Activated T-helper 17 cell treated with anti-CD3 and anti-CD28 coated beads, Interleukin-2, amount 50 U/mL, for 72 hours (primary cell): ENCODE measurements at places on chromosomes 5 and 9.
A peak's percentile ranks its signal among the peaks of the same experiment; 100 is the strongest.

DNA sequence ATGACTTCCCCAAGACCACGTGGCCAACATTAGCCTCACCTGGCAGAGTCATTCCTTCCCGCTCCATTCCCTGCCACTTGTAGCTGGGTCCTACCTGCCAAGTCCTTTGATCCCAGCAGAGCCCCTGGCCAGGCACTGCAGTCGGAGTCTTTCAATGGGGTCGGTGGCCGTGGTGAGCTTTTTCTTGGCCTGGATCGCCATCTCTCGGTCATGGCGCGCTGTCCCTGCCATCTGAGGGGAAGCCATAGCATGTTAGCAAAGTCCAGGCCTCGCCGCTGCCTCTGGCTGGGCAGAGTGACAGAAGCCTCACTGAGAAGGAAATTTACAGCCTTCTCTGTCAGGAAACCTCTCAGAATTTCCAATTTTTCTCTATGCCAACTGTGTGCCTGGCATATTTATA lies 17.5 kb downstream of the CAPSL start:
- no peak for ATAC-seq

GRCh38 chr9:92971121-92971520 lies 23.8 kb downstream of the FGD3 start:
- no peak for ATAC-seq

DNA sequence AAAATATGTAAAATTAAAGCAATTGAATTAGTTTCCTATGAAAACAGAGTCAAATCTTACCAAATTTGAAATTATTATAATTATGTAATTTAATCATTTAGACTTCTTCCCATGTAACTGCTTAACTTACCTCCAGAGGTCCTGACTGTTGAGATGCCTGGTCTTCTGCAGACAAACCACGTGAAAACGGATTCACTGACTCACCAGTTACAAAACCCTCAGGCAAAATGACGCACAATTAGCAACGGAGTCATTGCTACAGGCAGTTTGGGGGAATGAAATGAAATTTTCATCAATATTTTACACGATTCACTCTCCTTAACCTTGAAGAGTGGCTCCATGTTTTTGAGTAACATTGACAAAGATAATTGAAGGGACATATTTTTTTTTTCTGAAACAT lies 460.8 kb downstream of the MTRR start:
- ATAC-seq: no peak

GRCh38 chr5:14816999-14817761 lies 54.4 kb downstream of the ANKH start:
- peak; percentile 92 for ATAC-seq

- ATAC-seq: no peak
These were observed 10.3 kb upstream of the NEUROG1 start for GRCh38 chr5:135546101-135546500.

DNA sequence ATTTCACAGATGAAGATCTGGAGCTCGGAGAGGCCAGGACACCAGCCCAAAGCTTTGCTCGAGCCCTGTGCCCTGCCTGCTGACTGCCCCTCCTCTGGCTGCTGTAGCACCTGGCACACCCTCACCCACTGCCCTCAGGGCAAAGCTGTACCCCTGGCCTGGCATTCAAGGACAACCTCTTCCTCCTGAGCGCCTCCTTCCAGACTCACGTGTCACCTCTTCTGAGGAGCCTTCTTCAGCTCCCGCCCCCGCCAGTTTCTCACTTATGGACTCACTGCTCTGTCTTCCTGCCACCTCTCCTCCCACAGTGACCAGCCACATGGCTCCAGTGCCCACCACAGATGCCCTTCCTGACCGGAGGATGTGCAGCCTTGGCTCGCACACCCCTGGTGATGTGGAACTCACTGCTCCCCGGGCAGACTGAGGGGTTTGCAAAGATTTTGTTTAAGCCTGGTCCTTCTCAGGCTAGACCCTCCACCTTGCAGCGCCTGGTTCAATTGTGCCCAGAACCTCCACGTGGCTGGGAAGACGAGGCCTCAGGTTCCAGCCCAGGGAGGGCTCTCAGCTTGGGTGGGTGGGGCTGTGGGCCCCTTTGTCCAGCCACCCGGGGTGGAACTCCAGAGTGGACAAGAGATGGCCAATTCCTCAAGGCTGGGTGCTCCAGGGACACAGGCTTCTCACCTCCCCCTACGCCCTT lies 46.6 kb upstream of the PHYKPL start:
- ATAC-seq: no peak

DNA sequence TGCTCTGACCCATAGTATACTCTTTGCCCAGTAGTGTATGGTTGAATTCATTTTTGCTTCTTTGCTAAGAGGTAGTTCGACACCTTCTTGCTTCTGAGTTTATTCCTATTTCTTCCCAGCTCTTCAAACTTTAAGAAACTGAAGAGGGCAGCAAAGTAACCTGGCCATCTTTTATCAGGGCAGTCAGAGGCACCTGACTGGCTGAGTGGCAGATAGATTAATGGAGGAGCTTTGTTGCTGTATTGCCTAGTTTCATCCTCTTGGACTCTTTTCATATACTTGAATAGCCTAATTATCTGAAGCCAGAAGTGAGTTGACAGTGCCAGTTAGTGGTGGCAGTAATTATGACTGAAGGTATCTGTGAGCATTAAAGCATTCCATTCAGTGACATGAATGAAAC lies 82.5 kb downstream of the UHRF2 start:
- no peak for ATAC-seq

DNA sequence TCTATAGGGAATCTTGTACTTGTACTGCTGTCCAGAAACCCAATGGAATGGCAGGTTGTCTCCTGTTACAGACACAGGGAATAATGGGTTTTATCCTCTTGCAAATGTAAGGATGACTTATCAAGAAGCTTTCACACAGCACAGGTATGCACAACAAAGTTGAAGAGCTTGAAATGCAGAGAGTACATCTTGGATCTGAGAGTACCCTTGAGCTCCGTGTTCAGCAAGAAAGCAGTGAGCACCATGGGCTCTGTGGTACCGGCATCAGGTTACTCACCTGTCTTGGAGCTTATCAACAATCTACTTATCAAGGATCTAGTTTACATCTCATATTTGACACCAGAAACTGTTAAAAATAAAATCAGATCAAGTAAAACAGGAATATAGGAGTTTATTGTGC lies 22.0 kb upstream of the EMB start:
- no peak for ATAC-seq

GRCh38 chr9:114055061-114055460 lies 23.0 kb downstream of the AMBP start:
- ATAC-seq: no peak

GRCh38 chr5:119344231-119344630 lies 11.6 kb upstream of the TNFAIP8 start:
- ATAC-seq: peak; percentile 10

GRCh38 chr5:128334010-128334716 lies 203.9 kb downstream of the FBN2 start:
- ATAC-seq: peak; percentile 38

DNA sequence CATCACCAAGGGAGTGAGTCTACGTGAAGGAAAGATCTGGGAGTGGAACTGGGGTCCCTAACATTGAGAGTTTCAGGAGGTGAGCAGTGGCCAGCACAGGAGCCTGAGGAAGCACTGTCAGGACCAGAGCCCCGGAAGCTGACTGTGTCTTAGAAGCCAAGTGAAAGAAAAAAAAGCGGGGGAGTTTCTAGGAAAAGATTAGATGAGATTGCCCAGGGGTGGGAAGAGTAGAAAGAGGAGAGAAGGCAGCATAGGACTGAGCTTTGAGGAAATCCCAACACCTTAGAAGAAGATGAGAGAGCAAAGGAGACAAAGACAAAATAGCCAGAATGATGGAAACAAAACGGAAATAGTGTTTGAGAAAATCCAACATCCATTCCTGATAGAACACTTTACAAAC lies 37.0 kb upstream of the LRRTM2 start:
- no peak for ATAC-seq

- no peak for ATAC-seq
These were observed 20.0 kb downstream of the ANKRD33B start for GRCh38 chr5:10583663-10584572.

GRCh38 chr5:60295423-60295822 lies 401.9 kb upstream of the PDE4D start:
- ATAC-seq: no peak

DNA sequence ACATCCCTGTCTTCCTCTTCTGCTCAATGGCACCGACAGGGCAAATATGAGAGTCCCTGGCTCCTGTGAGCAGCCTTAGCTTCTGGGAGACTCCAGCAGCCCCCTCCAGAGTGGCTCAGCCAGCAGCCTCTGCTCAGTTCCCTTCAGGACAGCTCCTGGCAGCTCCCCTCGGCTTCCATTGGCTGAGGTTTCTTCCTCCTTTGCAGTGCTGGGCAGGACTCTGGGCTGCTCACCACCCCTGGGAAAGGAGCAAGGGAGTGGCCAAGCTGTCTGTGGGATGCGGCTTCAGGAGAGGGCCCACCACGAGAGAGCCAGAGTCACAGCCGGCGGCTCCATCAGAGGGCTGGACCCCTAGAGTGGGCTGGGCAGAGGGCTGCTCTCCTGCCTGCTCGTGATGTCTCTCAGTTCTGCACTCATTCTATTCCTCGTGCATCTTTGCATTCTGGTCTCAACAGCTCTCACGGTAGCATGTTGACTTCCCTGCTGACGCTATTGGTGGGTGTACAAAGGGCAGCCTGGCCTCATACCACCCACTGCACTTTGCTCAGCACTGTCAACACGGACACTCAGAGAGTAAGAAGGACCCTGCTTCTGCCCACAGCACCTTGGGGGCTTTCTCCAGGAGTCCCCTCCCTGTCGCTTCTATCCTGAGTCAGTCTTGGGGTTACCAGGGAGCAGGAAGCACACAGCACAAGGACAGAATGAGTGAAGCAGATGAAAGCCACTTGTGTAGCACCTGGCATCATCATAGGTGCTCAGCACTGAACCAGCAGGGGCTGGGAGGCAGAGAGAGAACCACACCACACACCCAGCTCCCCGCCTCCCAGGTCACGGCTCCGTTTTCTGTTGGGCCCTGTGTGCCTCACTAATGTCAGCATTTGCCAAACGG lies 80.9 kb upstream of the ALDH1B1 start:
- ATAC-seq: no peak

- peak; percentile 12 for ATAC-seq
These were observed 653 bp downstream of the LHX3 start for GRCh38 chr9:136204145-136204805.

DNA sequence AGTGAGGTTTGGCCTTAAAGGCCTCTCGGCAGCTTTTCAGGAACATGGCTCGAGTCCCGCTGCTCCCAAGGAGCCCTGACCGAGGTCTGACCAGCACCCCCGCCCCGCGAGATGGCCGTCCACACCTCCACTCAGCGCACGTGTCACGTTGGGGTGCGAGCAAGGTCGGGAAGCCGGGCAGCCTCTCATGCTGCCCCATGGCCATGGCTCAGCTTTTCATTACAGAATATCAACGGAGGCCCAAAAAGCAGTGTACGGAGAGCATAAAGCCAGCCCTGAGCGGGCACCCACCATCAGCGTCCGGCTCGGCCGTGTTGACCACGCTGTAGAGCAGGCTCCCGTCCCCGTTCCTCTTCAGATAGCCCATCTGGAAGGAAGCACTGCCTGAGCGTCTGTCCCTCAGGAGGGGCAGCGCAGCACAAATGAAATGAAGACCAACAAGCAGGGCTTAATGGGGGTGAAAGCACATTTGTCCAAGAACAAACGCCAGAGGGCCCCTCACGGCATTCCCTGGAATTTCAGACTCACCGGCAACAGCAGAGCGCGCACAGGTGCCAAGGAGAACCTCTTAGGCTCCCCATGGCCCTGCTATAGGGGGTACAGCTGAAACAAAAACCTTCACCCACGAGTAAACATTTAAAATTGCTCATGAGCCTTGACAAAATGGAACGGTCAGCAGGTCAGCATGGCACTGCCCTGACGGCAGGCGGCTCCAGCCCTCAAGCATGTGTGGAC lies 11.6 kb downstream of the BRD9 start:
- no peak for ATAC-seq

DNA sequence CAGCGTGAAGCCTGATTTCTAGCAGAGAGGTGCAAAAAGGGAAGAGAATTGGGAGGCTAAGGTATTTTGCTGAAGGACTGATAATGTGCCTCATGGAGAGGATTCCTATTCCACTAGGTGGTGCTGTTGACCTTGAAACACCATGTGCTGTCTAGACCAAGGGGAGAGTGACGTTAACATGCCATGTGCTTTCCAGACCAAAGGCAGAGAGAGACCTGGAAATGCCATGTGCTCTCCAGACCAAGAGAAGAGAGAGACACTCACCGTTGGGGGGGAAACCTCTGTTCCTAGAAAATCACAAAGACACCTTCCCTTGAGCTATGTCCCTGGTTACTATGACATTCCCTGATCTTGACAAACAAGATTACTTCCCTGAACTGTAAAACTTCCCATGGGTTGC lies 286.0 kb upstream of the TUSC1 start:
- no peak for ATAC-seq
